Astrocyte (in vitro differentiated cells and primary cell): ENCODE measurements at places on chromosomes 2 and 18.
A peak's percentile ranks its signal among the peaks of the same experiment; 100 is the strongest.

GRCh38 chr2:112869258-112869842 lies 32.8 kb upstream of the IL1B start:
- peak; percentile 92 for DNase-seq

- DNase-seq, result peak; percentile 72
Measured at GRCh38 chr18:73563901-73564472, 583.6 kb downstream of the FBXO15 start.

DNA sequence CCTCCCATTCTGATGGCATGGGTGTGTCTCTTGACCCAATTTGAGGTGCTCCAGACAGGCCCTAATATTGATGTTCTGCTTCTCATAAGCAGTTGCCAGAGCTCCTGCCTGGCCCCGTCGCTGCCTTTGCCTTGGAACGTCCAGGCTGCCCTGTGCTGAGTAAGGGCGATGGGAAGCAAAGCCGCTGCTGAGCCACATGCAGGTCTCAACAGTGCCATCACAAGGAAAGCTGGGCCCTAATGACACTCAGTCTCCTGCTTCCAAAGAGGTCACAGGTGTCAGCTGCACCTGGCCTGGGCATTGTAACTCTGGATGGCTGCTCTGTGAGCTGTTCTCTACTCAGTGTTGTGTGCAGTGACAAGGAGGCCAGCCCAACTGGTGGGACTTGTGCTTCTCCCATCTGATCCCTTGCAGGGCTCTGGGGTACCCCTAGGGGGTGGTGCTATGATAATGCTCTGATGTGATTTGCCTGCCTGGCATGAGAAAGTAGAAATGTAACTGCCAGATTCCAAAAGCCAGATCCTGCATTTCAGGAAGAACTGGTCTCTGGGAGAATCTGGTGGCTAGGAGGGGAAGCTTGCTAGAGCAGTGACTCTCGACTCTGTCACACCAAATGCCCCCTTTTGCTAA lies 8.7 kb downstream of the TTC39C start:
- no peak for DNase-seq

GRCh38 chr2:20650877-20651730 lies at the start of gene HS1BP3:
HS1BP3 (minus strand) TSS chr2:20651098; CDS start chr2:20651063, 35 bp downstream.
- peak; percentile 38 for DNase-seq

GRCh38 chr18:37508207-37508606 lies 57.4 kb downstream of the CELF4 start:
- DNase-seq, result no peak

DNA sequence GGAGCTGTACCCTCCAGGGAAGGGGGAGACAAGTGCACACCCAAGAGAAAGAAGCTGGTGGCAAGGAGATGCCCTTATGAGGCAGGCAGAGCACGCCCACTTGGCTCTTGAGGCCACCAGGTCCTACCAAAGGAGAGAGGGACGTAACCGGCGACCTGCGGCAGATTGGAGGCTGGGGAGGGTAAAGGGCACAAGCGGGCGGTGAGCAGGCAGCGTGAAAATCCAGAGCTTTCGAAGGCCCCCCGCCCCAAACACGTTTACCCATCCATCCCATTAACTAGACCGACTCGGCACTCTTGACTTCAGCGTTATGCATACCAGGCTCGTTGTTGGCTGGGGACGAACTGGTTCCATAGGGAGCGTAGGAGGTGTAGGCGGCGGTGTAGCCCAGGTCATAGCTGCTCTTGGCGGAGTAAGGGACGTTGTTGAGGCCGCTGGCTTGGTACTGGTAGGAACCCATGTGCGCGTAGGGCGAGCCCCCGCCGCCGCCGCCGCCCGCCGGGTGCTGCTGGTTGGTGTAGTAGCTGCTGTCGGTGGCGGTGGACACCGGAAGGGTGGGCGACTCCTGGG lies 794 bp downstream of the DLX2 start:
- no peak for DNase-seq

DNA sequence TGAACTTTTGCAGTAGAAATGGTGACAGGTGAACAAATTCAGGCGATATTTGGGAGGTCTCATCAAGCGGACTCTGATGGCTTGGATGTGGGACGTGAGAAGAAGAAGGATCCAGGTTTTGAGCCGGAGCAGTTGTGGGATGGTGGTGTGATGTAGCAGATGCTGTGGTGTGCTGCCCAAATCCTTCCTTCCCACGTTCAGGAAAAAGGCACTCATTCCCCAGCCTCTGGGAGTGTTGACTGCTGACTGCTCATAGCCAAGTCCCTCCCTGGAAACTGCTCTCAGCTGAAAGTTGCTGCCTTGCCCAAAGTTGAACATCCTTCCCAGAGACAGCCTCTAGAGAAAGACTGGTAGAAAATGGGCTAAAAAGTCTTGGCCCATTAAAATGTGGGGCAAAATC lies 890.3 kb upstream of the ACVR2A start:
- no peak for DNase-seq

GRCh38 chr2:66001538-66001937 lies 433.4 kb upstream of the MEIS1 start:
- DNase-seq, result no peak

- no peak for DNase-seq
Measured at GRCh38 chr2:33607251-33607721, 8.2 kb upstream of the FAM98A start.

DNA sequence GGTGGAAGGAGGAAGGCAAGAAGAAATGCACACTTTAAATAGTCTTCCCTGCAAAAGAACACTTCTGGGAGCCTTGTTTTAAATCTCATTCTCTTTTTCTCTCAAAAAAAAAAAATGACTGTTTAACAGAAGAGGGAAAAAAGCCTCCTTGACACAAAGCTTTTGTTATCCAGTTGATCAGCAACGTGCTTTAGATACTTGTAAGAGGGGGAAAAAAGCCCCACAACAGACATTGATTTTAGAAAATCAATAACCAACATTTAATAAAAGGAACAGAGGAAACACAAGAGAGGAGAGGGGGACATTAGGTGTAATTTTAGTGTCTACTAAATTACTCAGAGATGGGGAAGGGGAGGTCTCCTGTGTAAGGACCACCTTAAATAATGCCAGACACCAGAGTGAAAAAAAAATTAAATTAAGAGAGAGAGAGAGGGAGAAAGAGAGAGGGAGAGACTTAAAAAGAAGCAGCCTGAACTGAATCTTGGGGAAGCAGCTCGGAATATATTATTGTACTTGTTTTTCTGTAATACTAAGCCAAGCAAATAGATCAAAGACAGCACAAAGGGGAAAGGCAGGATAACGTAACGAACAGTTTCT lies 4.7 kb downstream of the ZEB2 start:
- no peak for DNase-seq

DNA sequence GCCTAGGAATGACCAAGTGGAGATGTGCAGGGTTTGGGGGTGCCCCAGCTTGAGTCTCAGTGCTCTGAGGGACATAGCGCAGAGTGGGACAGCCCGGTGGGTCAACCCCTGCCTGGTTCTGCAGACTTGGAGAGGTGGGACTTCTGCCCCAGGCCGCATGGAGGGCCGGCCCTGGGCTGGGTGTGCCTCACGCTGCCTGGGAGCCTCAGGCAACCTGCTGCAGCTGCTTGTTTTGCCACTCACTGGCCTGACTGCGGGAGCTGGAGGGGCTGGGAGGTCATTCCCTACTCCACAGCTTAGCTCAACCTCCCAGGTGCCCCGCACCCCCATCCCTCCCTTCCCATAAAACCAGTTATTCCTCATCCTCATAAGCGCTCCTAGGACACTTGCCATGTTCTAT lies 33.1 kb downstream of the ODC1 start:
- no peak for DNase-seq

DNA sequence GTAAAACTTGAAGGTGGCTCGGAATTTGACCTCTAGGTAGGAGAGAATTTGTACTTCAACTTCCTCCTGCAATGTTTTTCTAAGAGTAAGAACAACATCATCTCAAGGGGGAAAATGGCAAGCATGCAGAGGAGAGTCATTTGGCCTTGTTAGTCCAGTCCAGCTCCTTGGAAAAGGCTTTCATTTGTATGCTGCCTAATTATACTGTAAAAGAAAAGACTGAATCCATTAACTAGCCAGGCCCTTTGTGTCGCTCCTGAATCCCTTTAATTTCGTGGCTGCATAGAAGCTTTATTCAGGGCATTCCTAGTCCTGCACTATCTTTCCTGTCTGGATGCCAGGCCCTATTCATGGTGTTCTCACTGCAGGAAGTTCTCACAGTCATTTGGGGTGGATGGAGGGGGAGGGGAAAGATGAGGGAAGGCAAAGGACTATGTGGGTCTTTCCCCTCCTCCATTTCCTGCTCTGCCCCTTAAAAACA lies 36.0 kb downstream of the PHLPP1 start:
- peak; percentile 63 for DNase-seq

DNA sequence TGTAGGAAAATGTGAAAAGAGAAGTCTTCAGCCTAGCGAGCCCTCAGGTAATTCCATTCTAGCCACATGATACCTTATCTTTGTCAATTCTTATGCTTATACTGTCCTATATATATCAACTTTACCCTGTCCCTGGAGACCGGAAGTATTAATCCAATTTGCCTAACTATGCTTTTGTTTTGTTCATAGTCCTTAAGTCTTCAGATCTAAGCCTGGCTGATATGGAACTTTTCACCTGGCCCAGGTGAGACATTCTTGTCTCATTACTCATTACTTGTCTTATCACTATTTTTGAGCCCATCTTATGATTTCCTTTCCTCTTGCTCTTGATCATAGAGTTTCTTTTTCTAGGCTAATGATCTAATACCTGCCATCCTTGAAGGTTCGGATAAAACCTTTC lies 194.1 kb upstream of the FANCL start:
- no peak for DNase-seq

GRCh38 chr2:196565106-196565765 lies 74.3 kb upstream of the CCDC150 start:
- DNase-seq, result no peak

GRCh38 chr2:234643407-234643806 lies 146.5 kb upstream of the ARL4C start:
- DNase-seq, result no peak

DNA sequence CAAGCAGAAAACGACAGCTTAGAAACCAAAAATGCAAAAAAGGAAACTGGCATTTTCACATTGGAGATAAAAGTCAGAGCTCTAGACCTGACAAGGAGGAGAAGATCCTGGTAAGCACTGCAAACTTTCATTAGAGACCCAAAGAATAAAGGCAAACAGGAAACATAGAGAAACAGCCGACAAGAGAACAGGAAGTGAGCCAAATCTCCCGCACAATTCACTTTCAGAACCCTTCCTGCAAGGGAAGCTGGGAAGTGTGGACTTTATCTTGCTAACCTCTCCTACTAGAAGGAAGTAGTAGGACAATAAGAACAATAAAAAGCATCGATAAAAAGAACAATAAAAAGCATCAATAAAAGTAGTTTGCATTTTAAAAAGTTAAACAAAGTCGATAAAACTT lies 417.8 kb upstream of the SPHKAP start:
- no peak for DNase-seq

- peak; percentile 58 for DNase-seq
Measured at GRCh38 chr2:46299365-46300263, 2.4 kb downstream of the EPAS1 start.

GRCh38 chr2:239358062-239358754 lies 42.6 kb downstream of the HDAC4 start:
- DNase-seq, result peak; percentile 31

GRCh38 chr2:20241973-20242726 lies 17.2 kb upstream of the SDC1 start:
- DNase-seq, result no peak

DNA sequence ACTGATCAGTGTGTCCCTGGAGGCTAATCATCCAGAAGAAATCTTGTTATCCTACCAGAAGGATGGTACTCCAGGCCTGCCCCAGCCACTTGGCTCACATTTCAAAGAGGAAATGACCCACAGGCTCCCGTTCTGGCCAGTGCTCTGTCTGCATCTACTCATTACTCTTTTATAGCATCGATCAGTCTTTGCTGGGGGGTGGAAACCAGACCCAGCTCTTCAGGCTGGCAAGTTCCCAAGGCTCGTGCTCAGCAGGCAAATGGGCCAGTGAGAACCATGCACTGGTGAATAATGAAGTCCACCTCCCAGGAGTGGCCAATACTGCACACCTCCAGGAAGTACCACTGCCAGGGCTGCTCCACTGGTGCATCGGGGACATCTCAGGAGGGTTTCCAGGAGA lies 38.8 kb downstream of the DNER start:
- DNase-seq, result no peak

- no peak for DNase-seq
Measured at GRCh38 chr2:113200236-113200635, 26.5 kb downstream of the PSD4 start.

GRCh38 chr2:236887531-236887930 lies 198.2 kb upstream of the COPS8 start:
- DNase-seq, result peak; percentile 67

DNA sequence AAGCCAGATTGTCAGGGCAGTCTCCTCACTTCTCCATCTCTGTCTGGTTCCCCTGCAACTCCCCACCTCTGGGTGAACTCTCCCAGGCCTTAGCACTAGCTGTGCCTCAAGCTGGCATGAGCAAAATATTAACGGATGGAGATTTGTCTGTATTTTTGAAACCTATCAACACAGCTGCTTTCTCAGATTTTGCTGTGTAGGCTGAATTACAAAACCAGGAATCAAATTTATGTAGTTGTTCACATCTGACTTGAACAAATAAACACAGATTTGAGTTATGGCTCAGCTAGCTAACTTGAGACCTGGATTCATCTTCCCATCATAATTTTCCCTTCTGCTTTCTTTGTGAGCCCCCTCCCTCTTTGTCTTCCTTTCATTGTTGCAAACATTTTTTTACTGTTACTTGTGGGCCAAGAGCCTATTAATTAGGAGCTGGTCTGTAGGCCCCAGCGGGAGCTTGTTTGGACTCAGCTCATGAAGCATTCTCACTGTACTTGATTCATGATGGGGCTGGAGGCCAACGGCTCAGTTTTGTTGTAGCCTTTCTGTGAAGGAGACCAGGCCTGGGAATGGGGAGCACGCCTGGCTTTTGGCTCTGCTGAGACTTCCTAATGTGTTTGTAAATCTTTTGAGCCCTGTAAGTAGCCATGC lies 164.1 kb upstream of the GATA6 start:
- DNase-seq, result peak; percentile 17

DNA sequence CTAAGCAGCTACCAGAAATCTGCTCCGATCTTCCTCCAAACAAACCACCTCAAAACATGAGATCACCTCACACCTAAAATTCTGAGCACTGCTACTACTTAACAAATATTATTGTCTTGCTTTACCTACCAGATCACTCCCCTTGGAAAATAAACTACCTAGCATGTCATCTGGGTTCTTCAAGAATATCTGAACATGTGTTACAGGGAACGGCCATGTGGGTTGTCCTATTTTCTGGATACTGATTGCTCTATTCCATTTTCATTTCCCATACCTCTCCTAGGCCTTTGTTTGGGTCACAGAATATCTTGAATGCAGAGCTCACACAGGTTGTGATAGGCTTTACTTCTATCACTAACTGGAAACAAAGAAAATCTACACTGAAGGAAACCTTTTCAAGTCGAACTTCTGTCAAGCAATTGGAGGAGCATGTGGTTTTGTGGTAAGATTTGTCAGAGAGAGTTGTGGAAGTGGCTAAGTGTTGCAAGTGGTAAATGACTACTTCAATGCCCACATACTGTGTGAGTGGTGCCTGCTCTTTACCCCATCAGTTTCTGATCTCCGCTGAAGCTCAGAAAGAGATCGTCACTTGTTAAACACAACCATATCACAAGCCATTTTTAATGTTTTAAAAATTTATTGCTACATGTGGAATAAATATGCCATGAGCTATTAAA lies 739.1 kb upstream of the ZEB2 start:
- peak; percentile 80 for DNase-seq
